ENCODE measurements at places on chromosomes 4 and X.

- no peak for DNase-seq
These were observed 116.2 kb downstream of the SLC2A9 start for GRCh38 chr4:9904976-9905587.

- DNase-seq, result no peak
These were observed 521.7 kb downstream of the PPARGC1A start for GRCh38 chr4:23368081-23368697.

DNA sequence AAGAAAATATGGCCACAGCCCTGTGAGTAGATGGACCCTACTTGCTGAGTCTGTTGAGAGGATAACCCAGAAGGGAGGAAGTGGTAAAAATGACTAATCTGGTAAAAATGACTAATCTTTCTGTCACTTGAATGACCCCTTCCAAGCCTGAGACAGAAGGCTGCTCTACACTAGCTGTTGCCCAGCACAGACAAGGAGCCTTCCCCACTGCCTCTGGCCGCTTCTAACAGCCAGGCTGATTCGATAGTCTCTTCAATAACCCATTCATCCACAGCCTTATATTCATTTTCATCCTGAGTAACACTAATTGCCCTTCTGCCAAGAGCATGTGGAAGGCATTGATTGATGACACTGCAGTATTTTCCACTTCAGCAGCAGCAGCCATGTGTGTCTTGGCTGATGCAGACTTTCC, 18.4 kb downstream of the MAGEB17 start:
- no peak for DNase-seq

DNA sequence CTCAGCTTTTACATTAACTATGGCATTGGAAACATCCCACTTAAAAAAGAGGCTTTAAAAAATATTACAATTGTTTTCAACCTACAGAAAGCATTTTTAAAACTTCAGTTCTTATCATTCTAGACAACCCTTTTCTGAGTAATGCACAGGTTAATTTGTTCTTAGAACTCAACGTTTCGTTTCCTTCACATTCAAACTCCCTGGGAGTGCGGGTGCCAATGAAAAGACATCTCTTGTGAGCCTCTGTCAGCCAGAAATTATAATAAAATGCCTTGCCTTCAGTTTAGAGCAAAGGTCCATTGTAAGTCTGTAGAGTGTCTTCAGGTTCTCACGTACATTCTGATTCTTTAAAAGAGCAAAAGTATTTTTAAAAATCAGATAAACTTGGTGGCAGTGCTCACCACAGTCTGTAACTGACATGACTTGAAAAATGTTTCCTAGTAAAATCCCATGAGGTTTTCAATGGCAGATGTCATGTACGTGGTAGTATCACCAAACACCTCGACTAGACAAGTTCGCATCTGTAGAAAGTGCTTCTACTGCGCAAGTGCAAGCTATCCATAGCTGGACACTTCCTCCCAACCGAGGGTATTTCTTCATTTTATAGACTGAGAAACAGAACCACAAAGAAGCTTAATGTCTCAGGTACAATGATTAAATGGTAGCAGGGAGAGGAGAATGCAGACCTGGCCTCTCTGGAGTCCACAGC, 65.8 kb downstream of the HAUS3 start:
- no peak for DNase-seq

- DNase-seq, result peak; percentile 66
These were observed 1.8 kb downstream of the GPR78 start for GRCh38 chr4:8582016-8582415.

DNA sequence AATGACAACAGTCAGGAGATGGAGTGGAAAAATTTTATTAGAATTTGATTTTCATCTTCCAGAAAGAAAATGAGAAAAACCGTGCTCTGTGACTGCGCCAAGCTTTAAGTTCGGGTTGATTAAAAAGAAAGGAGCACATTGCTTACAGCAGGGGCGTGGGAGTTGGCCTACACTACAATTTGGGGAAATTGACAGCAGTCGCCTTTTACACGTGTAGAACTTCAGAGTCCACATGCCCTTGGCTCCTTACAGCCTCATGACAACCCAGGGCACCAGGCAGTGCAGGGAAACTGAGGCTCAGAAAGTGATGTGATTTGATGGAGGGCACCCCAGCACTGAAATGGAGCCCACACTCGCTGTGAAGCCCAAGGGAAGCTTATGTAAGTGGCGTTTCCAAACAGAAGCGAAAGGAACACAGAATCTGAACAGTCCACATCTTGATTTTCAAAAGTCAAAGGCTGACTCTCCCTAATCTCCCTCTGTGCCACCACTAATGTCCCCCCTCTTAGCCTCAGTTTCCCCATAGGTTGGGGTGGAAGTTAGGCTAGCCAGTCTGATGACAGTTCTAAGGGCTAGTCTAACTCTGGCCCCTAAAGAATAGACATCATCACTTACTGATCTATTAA, 5.5 kb downstream of the PPP2R2C start:
- DNase-seq, result no peak

DNA sequence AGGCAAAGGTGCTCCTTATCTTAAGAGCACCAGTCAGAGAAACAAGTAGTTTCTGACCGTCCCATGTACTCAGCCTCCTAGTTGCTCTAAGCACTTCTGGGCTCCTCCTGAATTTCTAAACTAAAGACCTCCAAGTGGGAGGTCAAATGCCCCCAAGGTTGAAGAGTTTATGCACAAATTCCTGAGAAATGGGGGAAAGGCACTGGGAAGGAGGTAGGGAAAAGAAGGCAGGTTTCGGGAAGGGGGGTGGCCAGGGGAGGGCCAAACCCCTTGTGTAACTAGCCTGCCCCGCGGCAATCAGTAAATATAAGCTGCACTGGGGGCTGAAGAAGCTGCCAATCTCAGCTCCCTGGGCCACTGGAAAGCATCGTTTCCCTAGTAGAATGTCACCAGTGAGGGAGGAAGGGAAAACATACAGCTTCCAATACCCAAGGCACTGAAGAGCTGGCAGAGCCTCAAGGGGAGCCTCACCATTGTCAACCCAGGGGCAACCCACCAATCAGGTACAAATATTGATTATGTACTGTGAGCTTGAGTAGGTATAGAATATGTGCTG, 3.4 kb downstream of the FOXO4 start:
- DNase-seq, result no peak

DNA sequence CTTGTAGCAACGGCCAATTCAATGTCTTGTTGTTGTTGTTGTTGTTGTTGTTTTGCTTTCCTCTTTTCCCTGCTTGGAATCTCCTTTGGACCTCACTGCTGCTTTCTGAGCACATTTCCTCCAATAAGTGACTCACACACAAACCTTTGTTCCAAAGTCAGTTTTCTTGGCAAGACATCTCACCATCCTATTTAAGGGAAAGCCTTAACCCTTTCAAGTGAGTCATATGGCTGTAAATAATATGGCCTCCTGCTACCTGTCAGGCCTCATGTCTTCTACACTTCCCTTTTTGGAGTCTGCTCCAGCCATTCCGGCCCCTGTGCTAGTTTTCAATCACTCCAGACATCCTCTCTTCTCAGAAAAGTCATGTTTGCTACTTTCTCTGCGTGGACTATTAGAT, 79.5 kb upstream of the MAGEB10 start:
- DNase-seq, result no peak

DNA sequence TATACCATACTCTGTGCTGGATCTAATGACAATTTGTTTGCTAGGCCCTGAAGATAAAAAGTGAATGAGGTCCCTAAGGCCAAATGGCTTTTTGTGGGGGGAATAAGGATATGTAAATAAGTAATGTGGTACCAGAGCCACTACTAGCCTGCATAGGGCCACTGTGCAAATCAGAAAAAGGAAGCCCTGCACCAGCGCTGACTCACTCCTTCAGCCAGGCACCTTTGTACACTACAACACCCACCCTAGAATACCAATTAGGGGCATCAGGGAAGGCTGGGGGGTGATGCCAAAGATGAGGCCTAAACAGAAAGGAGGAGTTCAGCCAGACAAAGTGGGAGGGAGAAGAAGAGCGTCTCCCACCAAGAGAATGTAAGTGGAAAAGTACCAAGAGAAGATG, 122.2 kb downstream of the CAMK2D start:
- no peak for DNase-seq

- DNase-seq, result no peak
These were observed 78.3 kb downstream of the SLC4A4 start for GRCh38 chr4:71417150-71417549.

DNA sequence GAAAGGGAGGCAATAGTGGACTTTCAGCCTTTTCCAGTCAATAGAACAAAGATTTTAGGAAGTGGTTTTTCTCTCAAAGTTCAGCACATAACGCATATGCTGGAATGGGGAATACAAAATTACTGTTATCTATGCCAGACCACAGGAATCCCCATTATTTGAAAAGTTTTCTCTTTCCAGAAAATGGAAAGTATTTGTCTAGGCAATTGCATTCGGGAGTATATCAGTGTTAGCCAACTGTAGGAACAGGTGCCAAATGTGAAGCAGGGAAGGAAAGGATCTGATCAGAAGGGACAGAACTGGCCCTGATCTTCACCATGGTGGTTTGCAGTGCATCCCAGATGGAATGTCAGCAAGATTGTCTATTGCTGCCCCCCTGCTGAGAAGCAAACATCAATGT, 213.6 kb downstream of the CPE start:
- DNase-seq, result no peak

DNA sequence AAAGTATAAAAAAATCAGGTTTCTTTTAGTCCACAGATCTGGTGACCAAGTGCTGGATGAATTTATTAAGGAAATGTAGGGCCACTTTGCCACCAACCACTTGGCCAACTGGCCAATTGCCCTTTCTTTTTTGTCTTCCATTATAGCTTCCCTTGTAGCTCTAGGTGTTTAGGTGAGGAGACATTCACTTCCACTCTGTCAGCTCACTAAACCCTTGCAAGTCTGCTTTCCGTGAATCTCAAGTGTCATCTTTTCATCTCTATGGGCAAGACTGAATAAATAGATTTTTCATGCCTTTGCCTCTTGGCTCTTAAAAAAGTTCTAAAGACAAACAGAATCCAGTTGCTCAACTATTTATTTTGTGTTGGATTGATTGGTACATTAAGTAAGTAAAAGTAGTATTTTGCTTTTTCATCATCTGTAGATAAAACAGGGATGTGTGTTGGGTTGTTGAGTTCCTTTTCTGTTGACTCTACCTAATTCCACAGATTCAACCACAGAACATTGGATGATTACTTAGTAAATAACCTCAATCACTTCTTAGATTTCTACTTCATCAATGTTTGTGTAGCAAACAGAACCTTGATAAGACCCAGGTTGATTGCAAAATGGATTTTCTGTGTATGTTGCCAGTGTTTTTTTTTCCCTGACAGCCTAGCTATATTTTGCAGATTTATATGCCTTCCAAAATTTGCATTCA, 68.1 kb upstream of the GRXCR1 start:
- no peak for DNase-seq

DNA sequence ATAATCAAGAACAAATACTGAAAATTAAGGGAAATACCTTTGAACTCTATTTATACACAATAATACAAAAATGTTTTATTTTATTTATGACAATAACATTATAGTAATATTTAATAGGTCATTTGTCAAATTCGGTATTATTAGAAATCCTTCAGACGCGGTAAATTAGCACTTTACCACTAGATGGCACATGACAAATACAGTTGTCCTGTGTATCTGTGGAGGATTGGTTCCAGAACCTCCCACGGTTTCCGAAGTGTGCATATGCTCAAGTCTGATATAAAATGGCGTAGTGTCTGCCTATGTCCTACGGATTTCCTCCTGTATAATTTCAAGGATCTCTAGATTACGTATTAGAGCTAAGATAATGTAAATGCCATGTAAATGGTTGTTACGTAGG, 8.1 kb upstream of the LINC00632 start:
- DNase-seq, result no peak

DNA sequence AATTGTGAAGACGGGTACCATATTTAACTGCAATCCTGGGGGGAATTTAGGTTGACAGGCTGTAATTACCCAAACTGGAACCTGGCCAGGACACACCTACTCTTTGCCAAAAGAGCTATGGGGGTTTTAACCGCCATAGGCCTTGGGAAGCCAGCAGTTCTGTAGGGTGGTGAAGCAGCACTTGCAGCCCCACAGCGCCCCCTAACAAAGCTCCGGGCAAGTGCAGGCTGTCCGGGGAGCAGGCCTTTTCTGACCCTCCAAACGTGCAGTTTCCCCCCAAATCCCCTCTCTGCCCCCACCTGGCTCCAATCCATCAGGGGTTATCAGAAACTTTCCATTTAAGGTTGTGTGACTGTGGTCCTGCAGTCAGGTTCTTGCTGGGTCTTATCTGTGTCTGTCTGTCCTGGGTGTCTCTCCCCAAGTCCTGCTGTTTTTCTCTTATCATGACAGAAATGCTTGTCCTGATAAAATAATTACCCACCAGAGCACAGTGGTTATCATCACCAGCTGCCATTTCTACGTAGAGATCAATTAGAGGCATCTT, 350.9 kb downstream of the MID1IP1 start:
- no peak for DNase-seq

GRCh38 chrX:135973025-135973547, 702 bp downstream of the MMGT1 start:
- DNase-seq, result no peak

DNA sequence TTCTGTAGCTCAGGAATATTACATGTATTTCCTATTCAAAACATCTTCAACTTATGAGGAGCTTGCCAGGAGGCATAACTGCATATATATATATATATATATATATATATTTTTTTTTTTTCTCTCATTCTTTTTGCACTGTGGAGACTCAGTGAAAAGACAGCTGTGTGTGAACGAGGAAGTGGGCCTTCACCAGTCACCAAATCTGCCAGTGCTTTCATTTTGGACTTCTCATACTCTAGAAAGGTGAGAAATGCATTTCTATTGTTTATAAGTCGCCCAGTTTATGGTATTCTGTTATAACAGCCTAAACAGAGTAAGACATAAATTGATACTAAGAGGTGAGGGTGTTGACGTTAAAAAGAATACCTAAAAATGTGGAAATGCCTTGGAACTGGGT, 710.6 kb downstream of the TRAM1L1 start:
- no peak for DNase-seq

DNA sequence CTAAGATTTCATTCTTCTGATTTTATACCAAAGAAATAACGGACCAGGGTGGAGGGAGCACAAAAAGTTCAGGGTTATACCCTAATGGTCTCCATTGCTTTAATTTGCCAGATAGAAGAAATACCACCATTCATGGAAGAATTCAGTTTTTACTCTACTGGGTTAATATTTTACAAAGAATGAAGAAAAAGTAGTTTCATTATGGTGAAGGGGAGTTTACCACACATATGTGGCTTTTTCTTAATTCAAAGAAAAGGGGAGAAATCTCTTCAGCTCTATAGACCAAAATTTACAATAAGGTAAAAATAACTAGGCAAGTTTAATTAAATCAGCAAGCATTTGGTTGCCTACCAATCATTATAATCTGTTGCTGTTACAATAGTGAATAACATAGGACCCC, 37.6 kb downstream of the CASK start:
- DNase-seq, result no peak

All from cardiac septum (tissue), 1 donor.